ENCODE measurements at places on chromosomes 2 and 18.

GRCh38 chr2:224691563-224691962, 24.6 kb downstream of the CCDC195 start:
- no peak for DNase-seq

DNA sequence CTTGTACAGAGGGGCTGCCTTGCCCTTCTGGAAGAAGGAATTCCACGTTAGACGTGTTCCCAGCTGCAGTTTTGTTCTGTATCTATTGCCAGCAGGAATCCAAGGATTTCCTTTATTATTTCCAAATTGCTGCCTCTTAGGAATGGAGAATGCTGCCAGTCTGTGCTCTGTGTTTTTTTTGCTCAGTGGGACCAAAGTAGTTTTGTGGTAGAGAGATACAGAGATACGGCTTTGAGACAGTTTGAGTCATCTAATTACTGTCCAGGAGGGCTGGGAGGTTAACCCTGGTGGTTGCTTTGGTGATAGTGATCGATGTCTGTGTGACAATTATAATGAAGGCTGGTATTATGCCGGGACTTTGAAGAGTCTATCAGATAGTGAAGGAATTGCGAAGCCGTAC, 26.3 kb downstream of the ASAP2 start:
- no peak for DNase-seq

GRCh38 chr2:46865181-46865970, 50.2 kb downstream of the MCFD2 start:
- no peak for DNase-seq

DNA sequence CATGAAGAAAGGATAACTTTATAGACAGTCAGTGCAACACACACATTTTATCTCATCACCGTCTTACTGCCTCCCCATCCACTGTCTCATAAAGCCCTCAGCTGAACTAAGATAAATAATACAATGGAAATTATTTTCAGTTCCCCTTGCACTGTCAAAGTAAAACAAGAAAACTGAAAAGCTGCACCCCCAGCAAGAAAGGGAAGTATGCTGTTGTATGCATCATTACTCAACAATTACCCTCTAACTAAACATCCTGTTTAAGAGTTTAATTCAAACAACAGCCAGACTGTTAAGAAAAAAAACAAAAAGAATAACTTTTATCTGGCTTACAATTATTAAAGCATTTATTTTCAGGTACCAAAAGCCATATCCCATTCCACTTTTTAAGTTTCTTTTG, 25.0 kb downstream of the MPPE1 start:
- no peak for DNase-seq

- DNase-seq = no peak
These were observed 2.7 kb downstream of the IL36G start for GRCh38 chr2:112980537-112980936.

DNA sequence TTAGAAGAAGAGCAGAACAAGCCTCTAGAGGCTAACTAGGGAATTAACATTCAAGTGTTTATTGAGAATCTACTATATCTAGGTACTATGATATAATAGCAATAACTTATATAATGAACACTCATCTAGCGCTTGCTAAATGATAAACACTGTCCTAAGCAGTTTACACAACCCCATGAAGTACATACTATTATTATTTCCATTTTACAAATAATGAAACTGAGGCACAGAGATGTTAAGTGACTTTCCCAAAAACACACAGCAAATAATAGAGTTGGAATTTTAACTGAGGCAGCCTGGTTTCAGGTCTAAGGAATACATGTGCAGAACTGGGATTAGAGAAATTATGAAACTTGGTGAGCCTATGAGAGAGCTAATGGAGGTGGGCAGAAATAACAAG, 893.4 kb downstream of the CPS1 start:
- DNase-seq = no peak

DNA sequence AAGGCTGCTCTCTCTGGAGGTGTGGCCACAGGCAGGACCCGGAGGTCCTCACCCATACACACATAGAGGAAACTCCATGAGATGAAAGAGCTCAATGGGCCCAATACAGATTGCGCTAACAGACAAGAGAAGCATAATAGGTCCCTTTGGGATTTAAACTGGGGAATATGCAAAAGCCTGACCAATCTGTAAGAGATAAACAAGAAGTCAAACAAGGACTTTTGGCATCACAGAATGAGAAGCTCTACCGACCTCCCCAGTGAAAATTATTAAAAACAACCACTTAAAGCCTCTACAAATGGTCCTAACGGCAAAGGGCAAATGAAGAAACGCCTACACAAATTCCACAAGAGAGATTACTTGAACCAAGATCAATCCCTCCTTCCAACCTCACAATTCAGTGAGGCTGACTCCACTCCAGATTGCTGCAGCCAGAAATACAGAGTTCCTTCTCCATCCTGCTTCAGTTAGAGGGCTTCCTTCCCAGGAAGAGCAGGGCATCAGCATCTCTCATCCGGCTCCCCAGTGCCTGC, 10.8 kb downstream of the IWS1 start:
- DNase-seq = no peak

GRCh38 chr2:236702657-236703372, 133.2 kb downstream of the ACKR3 start:
- DNase-seq = no peak

GRCh38 chr2:26469092-26469710, 8.7 kb downstream of the OTOF start:
- DNase-seq = peak; percentile 37

DNA sequence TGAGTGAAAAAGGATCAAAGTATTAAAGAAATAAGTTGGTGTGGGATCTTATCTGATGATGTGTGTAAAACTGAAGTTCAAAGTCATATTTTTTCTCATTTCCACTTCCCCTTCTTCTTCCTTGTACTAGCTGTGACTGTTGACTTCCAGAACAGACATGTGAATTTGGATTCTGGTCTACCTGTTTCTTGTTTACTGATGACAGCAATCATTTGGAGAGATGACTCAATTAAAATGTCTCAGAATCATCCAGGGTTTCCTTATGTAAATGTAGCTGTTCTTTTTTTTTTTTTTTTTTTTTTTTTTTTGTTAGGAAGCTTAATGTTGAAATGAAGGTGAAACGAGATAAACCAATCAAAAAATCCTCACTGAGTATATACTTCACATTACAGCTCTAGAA, 819.9 kb upstream of the PIK3C3 start:
- no peak for DNase-seq

- DNase-seq = peak; percentile 28
These were observed 4.4 kb upstream of the SPRED2 start for GRCh38 chr2:65436824-65437221.

DNA sequence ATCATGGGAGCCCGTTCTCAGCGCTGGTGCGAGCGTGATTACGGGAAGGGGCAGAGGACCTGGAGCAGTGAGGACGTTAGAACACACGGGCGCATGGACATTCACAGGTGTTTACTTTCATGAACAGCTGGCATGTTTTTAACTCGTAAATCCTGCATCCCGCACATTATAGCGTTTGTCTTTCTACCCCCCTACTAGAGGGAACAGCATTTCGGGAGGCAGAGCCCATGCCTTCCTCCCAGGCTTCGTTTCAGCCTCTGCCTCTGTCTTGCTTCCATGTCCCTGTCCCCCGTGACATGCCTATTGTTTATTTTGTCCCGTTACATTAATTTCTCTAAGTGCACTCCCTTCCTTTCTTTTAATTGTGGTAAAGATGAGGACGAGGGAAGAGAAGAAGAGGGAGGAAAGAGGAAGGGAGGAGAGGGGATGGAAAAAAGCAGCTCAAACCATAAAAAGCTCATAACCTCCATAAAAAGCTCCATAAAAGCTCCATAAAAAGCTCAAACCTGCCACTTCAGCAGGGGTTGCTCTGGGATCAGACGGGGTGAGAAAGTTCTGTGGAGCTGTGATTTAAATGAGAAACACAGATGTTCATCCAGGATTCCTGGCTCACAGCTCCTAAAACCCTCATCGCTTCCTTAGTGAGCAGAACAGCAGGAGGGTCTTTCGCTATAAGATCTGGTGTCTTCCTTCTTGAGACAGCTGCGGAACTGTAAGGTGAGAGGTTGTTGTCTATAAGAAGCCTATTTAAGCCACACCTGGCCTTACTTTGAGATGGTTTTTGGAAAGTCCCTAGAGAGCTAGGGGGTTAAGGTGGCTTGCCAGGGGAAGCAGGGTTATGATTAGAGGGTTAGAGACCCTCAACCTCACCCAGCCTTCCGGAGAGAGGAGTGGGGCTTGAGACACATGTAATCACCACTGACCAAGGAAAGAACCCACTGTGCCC, 66.6 kb upstream of the SNTG2 start:
- no peak for DNase-seq

DNA sequence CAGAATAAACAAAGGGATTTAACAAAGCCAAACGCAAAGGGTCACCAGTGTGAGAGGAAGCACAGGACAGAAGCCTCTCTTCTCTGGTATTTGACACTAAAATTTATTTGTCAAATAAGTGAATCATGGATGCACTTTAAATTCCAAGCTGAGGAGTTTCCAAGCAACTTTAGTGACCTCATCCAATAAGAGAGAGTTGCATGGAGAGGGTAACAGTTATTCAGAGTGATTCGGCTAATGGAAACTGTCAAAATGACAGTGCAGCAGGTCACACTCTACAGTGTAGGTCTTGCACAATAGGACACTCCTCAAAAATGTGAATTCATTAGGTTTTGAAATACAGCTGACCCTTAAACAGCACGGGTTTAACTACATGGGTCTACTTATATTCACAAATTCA, 103.9 kb upstream of the ACVR1C start:
- DNase-seq = no peak
